Stimulated activated CD8-positive, alpha-beta memory T cell treated with anti-CD3 and anti-CD28 coated beads, Interleukin-15, amount 100 ng/mL, for 48 hours (primary cell): ENCODE measurements at places on chromosomes 16 and 17.
A peak's percentile ranks its signal among the peaks of the same experiment; 100 is the strongest.

- DNase-seq = no peak
These were observed 4.3 kb downstream of the TUBG1 start for GRCh38 chr17:42613699-42614295.

GRCh38 chr17:74815550-74816370 is 39.6 kb upstream of the NAT9 start:
- no peak for DNase-seq

DNA sequence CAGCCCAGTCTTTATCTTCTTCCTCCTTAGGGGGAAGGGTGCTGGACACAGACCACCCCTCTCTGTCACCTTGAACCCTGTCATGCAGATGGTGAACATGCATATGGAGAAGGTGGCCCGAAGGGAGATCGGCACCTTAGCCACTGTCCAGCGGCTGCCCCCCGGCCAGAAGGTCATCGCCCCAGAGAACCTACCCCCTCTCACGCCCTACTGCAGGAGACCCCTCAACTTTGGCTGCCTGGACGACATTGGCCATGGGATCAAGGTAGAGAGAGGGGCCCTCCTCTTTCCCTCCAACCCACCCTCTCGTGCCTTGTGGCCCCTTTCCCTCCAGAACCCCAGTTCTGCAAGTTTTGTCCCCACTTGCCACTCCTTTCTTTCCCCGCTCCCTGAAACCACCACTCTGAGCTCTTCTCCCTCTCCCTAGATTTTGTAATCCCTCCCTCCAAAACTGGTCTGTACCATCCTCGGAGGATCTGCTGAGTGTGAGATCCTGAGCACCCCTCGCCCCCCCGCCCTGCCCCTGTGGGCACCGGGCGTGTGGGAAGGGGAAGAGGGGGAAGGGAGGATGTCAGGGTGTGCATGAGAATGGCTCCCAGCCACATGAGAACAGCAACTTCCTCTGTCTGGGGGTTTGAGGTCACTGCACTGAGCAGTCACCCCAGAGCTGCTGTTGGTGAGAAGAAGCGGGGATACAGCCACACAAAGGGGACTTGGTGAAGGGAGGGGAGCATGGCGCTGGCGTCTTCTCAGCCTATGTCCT is 7.3 kb downstream of the ABI3 start:
- DNase-seq = peak; percentile 53

DNA sequence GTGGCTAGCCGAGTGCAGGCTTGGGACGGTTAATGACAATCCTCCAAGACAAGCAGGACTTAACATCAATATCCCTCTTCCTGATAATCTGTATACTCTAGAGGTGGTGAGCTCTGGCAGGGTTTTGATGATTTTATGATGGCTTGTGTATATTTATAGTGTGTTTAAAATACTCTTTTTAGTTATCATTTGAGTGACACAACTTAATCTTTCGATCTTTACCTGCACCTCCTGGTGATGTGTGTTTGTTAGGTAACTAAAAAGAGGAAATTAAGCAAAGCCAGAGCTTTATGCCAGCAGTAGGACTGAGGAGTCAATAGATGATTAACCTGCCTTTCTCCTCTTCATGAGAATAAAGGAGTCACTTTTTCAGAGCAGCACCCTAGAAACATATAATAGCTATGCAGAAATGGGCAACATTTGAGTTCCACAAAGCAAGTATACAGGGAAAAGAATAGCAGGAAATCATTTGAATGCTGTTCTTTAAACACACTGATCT is 210.5 kb downstream of the IRX3 start:
- DNase-seq = no peak

- no peak for DNase-seq
These were observed 17.8 kb downstream of the USP31 start for GRCh38 chr16:23131436-23131835.

DNA sequence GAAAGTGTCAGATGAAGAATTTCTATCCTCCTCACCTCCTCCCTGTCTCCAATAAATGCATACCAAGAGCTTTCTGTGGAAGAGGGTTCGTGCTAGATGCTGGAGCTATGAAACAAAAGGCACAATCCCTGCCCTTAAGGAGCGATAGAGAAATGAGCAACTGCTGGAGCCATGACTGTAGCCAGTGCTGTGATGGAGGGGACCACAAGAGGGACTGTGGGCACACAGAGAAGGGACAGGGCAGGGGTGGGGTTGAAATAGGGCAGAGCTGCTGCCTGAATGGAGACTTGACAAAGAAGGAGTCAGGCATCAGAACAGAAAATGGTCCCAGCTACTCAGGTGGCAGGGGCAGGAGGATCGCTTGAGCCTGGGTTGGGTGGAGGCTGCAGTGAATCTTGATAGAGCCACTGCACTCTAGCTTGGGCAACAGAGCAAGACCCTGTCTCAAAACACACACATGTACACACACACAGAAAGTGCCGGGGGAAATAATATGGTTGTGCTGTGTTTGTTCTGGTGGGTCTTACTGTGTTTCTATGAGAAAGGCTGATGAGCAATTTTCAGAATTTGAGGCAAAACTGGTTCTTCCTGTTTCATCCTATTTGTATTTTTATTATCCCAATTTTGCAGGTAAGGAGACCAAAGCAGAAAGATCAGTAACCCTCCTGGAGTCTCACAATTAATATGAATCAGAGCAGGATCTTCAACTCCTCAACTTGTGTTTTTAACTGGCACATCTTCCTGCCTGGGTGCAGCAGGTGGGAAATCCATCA is 16.5 kb downstream of the TMEM98 start:
- no peak for DNase-seq
